ENCODE measurements at places on chromosomes 13 and 19. TPM values are rescaled to one million over a fixed set of nuclear protein-coding genes. Genes with fewer than 3 reads are reported as not detected.

Gene KCTD12
- 236 TPM for polyA plus RNA-seq

GRCh38 chr19:6481541-6482342 is at the start of gene DENND1C:
Gene DENND1C, minus strand, starts transcription at chr19:6481787. Its CDS starts 92 bp downstream, at chr19:6481695.
- no peak for DNase-seq

GRCh38 chr19:10991076-10991475 is 30.2 kb downstream of the SMARCA4 start:
- DNase-seq: no peak

- no peak for DNase-seq
Measured at GRCh38 chr13:112205990-112206389, 139.0 kb downstream of the SOX1 start.

Gene PTGER1
- polyA plus RNA-seq: not detected

DNA sequence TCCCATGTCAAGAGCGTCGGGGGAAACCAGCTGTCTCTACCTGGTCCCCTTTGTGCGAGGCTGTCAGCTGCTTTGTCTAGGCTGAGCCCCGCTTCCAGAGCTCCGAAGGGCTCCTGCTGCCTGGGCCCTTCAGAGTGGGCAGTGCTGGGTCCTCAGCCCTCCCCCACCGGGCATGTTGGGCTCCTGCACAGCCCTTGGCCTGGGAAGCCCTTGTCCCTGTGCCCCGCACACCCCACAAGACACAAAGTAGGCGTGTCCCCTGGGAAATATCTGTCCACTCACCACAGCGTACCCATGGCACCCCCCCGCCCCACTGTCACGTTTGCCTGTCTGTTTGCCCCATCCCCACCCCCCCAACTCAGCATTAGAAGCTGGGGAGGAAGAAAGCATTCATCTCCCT is 39.6 kb upstream of the RANBP3 start:
- no peak for DNase-seq

DNA sequence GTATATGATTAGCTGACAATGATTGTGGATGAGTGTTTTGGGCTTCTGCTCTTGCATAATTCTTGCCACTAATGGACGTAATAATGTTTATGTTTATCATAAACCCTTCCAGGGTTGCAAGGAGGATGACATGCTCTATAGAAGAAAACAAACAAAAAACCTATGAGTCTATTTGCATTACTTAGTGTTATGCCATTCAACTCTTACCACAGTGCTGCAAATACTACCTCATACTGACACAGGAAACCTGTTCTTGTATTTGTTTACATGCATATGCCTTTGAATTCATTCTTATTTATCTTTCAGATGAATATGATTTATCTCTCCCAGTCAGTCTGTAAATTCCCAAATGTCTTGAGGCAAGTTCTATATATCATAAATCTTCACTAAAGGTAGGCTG is 39.6 kb upstream of the FREM2 start:
- DNase-seq: no peak

DNA sequence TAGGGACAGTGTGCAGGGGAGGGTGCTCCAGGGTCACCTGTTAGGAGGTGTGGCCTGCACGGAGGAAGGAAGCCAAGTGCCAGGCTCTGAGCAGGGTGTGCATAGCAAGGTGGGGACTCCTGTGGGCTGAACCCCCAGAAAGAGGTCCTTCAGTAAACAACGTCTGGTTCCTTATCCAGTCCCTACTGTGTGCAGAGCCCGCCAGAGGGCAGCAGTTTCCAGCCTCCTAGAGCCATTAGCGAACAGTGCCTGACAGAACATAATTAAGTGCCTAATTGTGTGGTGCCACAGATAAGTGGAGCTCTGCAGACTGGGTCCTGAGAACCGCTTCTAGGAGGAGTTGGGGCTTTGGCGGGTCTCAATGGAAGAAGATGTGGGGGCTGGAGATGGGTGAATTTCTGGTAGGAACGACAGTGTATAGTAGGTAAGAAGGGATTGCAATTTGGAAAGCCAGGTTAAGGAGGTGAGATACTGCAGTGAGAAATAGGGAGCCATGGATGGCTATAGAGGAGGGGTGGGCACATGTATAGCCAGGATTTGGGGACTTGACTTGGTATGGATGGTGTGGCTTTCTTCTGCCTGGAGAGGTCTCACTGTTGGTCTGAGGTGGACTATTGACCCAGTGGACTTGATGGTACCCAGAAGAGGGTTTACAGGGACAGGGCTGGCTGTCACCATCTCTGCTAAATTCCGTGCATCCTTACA is 323.1 kb downstream of the ZNF536 start:
- DNase-seq: no peak

Gene PRSS57
- polyA plus RNA-seq: not detected

- peak; percentile 27 for DNase-seq
Measured at GRCh38 chr19:14979476-14980255, at the start of gene SLC1A6. Gene SLC1A6, minus strand, starts transcription at chr19:14979864. Its CDS starts 6,954 bp downstream, at chr19:14972910.

Data from muscle of back (tissue), 13 donors.